ENCODE measurements at places on chromosomes 16 and 17.
A peak's percentile ranks its signal among the peaks of the same experiment; 100 is the strongest.

GRCh38 chr16:47713225-47713595 lies 252.1 kb downstream of the PHKB start:
- DNase-seq, result peak; percentile 13

GRCh38 chr16:62450291-62450690 lies 414.1 kb upstream of the CDH8 start:
- DNase-seq, result no peak

- DNase-seq, result no peak
These were observed 216.0 kb downstream of the ZNF423 start for GRCh38 chr16:49639739-49640431.

- DNase-seq, result no peak
These were observed 167.7 kb upstream of the WSCD1 start for GRCh38 chr17:5902181-5903140.

GRCh38 chr16:86090461-86091170 lies 191.7 kb downstream of the IRF8 start:
- DNase-seq, result no peak

- DNase-seq, result no peak
These were observed 55.3 kb downstream of the MGAT5B start for GRCh38 chr17:76923491-76923890.

GRCh38 chr17:21453144-21453898 lies 77.2 kb downstream of the KCNJ12 start:
- DNase-seq, result no peak

DNA sequence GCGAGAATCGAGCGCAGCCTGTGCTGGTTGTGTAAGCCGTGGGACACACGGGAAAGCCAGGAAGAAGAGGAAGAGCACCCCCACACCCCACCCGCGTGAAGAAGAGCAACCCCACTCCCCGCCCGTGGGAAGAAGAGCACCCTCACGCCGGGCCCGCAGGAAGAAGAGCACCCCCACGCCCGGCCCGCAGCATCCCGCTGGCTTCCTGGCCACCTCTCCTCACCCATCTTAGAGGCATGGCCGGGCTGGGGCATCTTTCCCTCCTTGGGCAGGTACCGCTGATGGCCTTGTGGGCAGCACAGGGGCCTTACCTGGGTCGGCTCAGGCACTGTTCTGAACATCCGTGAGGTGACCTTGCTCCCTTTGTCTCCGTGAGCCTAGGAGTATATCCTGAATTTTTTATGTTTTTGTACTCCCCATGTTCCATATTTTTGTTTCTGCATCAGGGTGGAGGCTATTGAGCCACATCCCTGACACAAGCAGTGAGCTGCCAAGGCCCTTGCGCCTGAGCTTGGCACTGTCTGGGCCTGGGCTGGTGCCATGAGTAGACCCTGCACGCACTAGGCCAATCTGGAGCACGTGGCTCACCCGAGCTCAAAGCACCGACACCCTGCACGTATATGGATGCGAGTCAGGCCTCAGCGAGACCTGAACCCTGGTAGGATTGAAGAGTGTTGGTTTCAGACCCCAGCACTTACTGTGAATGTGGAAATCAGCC lies 71.4 kb upstream of the KCTD5 start:
- no peak for DNase-seq

- DNase-seq, result no peak
These were observed 2.6 kb upstream of the TMEM88 start for GRCh38 chr17:7852262-7852670.

- DNase-seq, result no peak
These were observed 19.2 kb upstream of the ZFHX3 start for GRCh38 chr16:73066927-73067670.

DNA sequence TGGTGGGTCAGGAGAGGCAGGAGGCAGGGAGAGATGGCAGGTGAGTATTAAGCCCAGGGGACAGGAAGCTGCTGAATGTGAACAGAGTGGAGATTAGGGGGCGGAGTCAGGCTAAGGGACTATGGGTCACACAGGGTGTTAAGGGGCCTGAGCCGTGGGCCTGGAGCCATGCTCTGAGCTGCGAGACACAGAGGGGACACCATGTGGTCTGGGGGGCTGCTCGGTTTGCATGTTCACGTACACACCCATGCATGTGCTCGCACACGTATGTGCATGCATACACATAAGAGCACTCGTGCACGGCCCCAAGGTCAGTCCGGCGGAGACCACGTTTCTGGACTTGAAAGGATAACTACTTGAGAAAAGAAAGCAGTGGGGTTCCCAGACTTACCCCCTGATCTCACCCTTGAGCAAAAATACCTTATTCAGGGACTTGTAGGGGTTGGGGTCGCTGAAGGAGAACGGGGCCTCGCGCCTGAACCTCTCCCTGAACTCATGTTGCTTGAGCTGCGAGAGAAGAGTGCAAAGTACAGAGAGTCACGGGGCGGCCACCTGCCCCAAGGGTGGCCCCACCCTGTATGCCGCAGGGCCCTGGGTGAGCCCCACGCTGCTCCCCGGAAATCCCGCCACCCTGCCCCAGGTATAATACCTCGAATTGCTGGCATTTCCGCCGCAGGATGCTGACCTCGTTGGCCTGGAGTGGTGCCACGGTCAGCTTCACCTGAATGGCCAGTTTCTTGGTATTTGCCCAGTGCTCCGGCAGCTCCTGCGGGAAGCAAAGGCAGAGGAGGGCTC lies 50.8 kb downstream of the DNAH17 start:
- no peak for DNase-seq

DNA sequence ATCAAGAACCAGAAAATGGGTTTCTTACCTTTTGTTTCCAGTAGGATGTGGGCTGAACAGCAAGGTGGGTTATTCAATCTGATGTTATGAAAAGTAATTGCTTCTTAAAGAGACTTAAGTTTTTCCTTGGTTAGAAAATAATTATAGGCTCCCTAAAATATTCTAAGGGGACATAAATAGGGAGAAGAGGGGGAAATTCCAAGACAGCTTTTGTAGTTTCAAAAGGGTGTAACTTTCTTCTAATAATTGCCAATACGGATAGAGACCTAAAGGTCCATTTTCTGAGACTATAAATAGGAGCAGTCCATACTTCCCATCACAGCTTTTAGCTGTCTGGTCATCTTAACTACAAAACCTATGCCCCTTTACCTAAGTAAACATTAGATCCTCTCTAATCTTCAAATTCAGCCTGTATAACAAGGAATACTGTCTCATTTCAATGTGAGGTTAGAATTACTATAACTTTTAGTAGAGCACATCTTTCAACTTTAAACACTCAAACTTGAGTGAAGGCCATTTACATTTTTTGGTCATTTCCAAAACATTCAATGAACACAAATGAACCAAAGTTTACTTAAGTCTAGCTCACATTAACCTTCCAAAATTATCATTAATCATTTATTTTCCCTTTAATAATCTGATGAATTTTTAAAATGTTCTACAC lies 5.5 kb downstream of the SRSF1 start:
- no peak for DNase-seq

DNA sequence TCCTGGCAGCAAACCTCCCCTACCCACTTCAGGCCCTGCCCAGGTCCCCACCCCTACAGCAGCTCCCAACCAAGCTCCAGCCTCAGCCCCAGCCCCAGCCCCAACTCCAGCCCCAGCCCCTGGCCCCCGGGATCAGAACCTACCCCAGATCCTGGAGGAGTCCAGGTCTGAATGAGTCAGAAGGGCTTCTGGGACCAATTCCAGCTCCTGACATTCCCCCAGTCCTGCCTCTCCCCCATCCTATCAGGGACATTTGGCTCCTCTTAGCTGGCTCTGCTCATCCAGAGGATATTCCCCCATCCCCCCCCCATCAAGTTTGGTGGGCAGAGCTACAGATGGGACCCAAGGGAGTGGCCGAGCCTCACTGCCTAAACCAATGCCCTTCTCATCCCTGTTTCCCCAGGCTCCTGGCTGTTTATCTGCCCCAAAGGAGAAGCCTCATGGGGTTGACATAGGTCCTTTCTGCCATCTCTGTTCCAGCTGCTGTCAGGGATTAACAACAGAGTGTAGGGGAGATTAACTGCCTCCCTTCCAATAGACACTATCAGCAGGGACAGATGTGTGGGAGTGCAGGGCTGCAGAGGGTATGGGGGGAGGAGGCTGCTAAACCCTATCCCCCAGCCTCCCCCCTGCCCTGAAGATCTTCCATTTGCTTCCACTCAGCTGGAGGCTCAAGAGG lies 16.5 kb downstream of the CNTNAP1 start:
- DNase-seq, result no peak

DNA sequence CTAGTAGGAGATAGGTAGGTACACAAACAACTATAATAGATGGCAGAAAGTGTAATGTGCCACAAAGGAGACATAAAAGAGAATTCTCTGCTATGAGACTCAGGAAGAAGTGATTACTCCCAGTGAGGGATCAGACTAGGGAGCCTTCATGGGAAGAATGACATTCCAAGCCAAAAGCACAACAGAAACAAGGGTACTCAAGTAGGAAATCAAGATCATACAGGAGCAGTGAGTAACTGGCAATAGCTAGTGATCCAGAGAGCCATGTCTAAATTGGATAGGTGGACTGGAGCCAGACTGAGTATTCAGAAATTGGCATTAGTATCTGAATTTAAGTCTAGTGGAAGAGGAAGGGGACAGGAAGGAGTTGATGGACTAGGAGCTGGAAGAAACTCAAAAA lies 10.7 kb downstream of the RFFL start:
- no peak for DNase-seq

- no peak for DNase-seq
These were observed 647 bp downstream of the FBXL20 start for GRCh38 chr17:39400547-39401411.

DNA sequence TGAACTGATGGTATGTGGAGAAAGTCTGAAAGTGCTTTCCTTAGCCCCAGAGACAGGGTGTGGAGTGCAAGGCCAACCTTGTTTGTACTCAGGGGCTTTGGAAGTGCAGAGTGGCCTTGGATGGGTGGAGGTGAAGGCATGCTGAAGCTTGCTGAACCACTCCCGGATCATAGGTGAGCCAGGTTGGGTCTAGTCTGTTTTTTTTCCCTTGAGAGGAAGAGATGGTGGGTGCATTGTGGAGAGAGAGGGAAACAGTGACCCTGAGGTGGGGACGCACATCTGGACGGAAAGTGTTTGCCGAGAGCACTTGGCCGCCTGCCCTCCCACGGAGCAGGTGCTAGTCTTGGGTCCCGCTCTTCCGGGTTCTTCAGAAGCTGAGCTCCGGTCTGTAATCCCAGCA lies 12.5 kb downstream of the ABAT start:
- DNase-seq, result no peak

DNA sequence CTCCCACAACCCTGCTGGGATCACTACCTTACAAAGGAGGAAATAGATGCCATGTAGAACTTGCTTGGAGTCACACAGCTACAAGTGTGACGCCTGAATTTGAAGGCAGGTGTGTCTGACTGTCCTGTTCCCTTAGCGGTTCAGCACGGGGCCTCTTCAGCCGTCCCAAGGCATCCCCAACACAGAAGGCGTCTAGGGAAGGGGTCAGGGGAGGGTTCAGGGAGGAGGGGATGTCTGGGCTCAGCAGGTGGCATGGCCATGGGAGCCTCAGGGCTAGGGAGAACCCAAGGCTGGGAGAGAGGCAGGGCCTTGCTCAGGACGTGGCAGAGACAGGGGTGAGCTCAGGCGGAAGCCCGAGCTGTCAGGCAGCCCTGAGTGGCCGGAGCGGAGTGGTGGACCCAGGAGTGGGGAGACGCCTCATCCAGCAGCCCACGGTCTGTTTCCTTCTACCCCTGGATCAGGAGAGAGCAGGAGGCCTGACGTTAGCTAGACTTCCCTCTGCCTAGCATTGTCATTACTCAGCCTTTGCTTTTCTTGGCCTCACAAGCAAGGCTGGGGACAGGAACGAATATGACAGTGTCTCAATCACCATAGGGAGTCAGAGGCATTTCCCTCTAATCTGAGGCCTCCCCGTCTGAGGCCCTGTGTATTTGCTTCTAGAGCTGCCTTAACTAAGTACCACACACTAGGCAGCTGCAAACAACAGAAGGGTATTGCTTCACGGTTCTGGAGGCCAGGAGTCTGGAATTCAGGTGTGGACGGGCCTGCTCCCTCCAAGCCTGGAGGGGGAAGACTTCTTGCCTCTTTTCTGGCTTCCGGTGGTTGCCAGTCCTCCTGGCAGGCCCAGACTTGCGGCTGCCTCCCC lies 31.3 kb upstream of the ANKRD40CL start:
- no peak for DNase-seq

GRCh38 chr16:81469183-81469677 lies 24.6 kb downstream of the CMIP start:
- no peak for DNase-seq

DNA sequence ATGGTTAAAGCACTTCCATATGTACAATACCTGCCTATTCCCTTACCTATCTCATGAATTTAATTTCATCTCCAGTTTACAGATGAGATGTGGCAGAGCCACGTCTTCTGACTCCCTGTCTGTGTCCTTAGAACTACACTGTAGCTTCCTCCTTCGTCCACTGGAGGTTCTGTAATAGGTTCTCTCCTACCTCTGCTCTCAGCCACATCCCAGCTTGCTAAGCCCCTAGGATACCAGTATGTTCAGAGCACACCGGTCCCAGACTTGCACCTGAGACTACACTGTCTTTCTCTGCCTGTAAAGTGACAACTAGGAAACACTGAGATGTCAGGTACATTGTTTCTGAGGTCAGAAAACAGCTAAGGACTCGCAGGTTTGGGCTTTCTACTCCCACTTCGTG lies 3.8 kb upstream of the RASL10B start:
- DNase-seq, result no peak

DNA sequence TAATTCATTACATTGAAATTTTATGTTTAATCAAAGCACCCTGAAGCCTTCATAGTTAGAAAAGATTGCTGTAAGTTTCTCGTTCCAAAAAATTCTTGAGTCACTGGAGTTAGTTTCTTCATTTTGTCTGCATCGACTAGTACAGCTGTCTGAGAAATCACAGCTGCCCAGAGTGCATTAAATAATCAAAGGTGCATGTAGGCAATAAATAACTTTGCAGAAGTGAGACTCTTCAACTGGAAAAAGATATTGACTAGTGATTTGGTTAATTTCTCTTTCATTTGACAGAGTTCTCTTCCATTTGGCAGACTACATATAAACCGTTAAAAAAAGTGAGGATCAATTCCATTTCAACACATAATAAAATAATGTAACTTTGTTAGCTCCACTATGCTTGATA lies 234.0 kb downstream of the CNTNAP4 start:
- DNase-seq, result no peak

DNA sequence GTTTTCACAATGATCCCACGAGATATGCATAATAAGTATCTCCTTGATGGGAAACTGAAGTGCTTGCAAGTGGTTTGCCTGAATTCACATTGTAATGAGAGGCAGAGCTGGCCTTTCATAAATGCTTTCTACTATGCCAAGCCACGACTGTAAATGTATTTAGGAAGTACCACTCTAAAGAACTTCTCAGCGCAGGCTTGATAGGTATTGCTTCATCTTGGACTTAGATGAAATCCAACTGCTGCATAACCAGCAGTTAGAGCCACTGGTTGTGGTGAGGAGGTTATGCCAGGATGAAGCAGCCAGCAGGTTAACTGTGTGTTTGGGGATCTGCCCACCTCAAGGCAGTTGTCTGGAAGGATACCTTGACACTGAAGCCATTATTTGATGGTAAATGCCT lies 26.8 kb downstream of the MARCHF10 start:
- no peak for DNase-seq

DNA sequence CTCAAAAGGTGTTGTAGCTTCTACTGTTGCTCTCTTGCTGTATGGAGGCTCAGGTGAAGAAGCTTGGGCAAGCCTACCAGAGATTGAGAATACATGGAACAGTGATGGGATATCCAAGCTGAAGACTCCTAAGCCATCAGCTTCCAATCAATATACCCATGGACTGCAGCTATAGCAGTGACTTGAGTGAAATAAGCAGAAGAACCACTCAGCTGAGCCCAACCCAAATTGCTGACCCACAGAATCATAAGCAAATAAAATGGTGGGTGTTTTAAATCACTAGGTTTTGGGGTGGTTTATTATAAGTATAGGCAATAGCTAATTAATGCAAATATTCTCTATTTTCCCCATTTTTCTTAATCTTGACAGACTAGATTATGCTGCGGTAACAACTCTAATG lies 147.7 kb upstream of the SALL1 start:
- DNase-seq, result no peak
